CD4-positive, alpha-beta T cell treated with Interleukin-4 for 4 hours (primary cell): ENCODE measurements at places on chromosomes 3 and 15.

DNA sequence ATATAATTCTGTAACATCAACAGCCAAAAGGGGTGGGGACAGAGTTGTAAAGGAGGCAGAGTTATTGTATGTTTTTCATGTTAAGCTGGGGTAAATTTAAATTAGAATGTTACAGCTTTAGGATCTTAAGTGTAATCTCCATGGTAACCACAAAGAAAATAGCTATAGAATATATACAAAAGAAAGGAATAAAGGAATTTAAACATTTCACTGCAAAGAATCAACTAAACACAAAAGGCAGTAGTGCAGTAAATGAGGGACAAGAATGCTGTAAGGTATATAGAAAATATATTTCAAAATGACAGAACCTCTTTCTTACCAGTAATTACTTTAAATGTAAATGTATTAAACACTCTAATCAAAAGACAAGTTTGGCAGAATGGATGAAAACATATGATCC lies 361.7 kb downstream of the SLC9A9 start:
- DNase-seq, result no peak

GRCh38 chr15:101696829-101697228 lies 27.4 kb downstream of the TARS3 start:
- no peak for DNase-seq

DNA sequence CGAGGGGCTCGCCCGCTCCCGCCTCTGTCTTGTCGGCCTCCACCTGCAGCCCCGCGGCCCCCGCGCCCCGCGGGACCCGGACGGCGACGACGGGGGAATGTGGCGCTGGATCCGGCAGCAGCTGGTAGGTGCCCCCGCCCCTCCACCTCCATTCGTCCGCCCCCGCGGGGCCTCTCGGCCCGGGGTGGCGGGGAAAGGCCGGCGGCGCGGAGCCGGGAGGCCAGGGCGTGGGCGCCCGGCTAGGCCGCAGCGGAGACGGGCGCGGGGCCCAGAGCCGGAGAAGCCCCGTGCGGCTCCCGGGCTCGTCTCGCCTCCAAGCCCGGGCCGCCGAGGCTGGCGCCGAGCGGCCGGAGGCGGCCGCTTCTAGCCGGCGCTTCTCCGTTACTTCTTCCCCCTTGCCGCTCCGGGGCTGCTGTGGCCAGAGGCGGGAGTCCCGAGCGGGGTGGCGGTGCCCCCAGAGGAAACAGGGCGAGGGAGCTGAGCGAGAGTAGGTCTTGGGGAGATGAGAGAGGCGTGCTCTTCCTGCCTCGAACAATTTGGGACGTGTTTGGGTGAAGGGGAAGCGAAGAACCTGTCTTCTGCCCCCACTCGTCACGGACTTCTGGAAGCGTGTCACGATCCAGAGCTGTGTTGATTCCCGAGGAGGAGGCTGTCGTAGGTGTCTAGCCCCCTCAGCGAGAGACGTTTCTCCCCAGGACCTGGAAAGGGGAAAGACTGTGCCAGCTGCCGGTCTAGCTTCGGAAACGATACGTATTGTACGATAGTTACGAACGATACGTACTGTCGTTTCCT lies 555 bp downstream of the ATP11B start:
- DNase-seq, result peak; percentile 41

GRCh38 chr15:89129123-89129815 lies 41.0 kb downstream of the ABHD2 start:
- peak; percentile 43 for DNase-seq

DNA sequence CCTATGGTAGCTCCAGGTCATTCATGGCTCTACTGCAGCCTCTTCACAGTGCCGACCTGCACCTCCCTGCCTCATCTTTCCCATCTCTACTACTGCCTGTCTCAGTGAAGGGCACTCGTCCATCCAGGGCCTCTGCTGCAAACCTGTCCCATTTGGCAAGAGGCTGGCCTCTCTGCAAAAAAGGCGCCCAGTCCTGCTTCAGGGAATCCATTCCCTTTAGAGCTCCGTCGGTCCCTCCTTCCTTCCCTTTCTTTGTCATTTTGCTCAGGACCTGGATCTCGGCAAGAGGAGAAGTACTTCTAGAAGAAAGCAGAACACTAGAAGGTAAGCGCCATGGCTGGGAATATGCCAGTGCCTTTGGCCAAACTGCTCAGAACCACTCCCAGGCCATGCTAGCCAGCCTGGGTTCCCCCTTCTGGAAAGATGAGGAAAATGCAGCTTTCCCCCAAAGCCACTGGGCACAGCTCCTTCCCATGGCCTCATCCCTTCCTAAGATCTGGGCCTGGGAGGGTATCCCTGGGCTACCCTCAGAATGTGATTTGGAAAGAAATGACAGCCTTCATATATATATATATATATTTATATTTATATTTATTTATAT lies 6.4 kb upstream of the ISL2 start:
- DNase-seq, result no peak

- peak; percentile 37 for DNase-seq
Observed at GRCh38 chr15:85414495-85414894, 34.1 kb downstream of the AKAP13 start.

GRCh38 chr15:42279234-42279723 lies 6.0 kb upstream of the TMEM87A start:
- no peak for DNase-seq

- no peak for DNase-seq
Observed at GRCh38 chr3:71600646-71601288, 17.2 kb upstream of the FOXP1 start.

DNA sequence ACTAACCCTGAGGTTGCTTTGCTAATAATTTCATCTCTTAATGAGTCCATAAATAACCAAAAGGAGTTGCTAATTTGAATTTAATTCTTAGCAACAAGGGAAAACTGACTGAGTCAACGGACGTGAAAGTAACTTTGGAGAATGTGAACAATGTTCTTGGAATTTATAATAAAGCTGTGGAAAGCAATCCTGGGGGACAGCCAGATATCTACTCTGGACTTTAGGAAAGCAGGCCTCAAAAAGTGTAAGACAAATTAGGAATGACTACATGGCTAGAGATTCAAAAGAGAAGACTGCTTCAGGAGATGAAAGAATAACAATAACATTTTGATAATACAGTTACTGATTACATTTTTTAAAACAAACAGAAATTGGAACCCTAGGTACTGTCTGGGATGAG lies 318.4 kb upstream of the COL8A1 start:
- no peak for DNase-seq

- DNase-seq, result no peak
Observed at GRCh38 chr15:41559239-41559782, 299 bp downstream of the TYRO3 start.

- no peak for DNase-seq
Observed at GRCh38 chr3:98013411-98014267, 21.5 kb downstream of the GABRR3 start.

DNA sequence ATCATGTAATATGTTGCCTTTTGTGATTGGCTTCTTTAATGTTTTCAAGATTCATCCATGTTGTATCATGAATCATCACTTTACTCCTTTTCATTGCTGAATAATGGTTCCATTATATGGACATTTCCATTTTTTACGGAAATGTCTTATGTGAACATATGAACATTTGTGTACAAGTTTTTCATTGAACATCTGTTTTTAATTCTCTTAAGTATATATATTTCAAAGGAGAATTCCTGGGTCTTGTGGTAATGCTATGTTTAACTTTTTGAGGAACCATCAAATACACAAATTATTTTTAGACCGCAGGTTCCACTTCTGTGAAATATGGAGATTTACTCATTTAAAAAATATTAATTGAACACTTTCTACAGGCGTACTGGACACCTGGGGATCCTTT lies 85.7 kb downstream of the ARIH1 start:
- DNase-seq, result no peak

DNA sequence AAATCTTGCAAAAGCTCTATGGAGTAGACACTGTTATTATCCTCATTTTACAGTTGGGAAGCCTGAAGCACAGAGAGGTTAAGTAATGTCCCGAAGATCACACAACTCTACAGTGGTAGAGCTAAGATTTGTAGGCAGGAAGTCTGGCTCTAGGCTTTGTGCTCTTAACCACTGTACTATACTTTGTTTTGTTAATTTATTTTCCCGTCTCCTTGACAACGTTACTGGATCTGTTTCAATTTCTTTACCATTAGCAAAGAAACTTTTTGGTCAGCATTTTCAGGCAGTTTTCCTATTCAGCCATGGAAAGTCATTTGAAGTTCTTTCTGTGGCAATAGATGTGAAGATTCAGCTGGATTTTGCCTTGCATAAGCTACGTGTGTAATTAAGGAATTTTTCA lies 51.7 kb downstream of the OTOL1 start:
- DNase-seq, result no peak

- DNase-seq, result no peak
Observed at GRCh38 chr3:196321162-196321561, 3.1 kb upstream of the DYNLT2B start.

GRCh38 chr3:116348216-116348615 lies 97.1 kb downstream of the LSAMP start:
- DNase-seq, result no peak

DNA sequence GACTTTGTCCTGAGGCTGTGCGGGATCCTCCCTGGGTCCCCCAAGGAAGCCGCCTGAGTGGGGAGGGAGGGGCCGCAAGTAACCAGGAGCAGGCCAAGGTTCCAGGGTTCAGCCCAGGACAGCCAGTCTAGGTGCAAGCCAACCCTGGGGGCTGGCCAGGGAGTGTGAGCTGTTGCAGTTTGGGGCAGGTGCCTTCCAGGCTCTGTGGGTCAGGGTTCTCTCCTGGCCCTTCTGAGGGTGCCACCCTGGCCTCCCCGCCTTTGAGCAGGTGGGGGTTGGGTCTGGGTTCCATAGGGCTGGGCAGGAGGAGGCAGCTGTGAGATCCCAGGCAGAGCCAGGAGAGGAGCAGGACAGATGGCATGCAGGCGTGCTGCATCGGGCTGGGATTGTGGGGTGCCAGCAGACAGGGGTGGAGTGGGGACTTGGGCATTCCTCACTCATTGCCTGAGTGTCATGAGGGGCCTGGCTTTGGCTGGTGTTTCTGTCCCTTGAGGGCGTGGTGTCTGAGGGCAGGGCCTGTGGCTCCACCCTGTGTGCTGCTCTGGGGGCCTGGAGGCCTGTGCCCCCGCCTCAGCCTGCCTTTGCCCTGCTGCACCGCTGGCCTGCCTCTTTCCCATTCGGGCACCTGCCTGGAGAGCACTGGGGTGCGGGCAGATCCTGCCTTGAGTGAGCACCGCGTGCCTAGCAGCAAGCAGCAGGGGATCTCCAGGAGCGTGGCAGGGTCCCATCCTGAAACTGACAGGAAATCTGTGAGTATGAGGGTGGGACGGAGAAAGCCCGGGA lies 18.4 kb downstream of the KLF13 start:
- no peak for DNase-seq

DNA sequence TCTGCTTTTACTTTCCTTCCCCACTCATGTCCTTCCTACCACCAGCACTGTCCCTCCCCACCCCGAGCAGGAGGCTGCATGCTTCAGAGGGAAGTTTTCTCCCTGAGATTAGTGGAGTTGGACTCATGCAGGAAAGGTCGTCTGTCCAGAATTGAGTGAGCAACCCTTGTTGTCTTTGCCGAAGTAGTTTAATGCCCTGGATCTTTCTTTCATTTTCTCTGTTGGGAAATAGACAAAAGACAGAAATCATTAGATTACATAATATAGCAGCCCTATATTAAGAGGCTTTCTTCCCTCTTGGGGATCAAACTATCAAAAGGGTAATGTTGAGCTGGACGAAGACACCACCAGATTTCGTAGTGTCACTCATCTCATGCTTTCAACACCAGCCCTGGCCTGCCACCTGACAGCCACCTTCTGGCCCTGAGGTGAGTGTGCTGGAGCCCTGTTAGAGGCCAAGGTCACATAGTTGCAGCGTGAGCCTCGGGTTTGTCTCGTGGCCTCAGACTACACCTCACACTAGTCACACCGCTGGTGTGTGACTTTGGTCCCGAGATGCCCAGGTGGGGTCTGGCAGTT lies 231.0 kb downstream of the ITPR1 start:
- no peak for DNase-seq

DNA sequence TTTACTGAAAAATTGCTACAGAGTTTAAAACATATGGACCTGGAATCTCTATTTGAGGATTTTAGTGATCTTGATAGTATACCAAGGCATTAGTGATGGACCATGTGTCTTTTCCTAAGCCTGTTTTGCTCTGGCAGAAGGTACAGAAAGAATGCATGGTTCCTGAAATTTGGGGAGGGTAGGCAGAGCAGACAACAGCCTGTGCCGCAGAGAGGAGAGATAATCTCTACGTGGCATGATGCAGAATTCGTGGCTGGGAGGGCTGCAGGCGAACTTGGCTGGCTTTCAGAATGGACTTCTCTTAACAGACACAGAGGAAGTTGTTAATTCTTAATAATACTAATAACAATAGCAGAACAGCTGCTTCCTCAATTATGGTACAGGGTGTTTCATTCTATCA lies 137.5 kb upstream of the FOXB1 start:
- DNase-seq, result no peak

- DNase-seq, result no peak
Observed at GRCh38 chr15:25947323-25948314, 84.5 kb upstream of the ATP10A start.

GRCh38 chr3:159245871-159246270 lies 444.0 kb downstream of the MFSD1 start:
- DNase-seq, result no peak

GRCh38 chr15:92409521-92409920 lies 15.8 kb downstream of the ST8SIA2 start:
- DNase-seq, result no peak
